ENCODE measurements at places on chromosomes 16 and 17.
A peak's percentile ranks its signal among the peaks of the same experiment; 100 is the strongest.

- DNase-seq = no peak
These were observed 143.3 kb upstream of the ANKFN1 start for GRCh38 chr17:56009795-56010651.

DNA sequence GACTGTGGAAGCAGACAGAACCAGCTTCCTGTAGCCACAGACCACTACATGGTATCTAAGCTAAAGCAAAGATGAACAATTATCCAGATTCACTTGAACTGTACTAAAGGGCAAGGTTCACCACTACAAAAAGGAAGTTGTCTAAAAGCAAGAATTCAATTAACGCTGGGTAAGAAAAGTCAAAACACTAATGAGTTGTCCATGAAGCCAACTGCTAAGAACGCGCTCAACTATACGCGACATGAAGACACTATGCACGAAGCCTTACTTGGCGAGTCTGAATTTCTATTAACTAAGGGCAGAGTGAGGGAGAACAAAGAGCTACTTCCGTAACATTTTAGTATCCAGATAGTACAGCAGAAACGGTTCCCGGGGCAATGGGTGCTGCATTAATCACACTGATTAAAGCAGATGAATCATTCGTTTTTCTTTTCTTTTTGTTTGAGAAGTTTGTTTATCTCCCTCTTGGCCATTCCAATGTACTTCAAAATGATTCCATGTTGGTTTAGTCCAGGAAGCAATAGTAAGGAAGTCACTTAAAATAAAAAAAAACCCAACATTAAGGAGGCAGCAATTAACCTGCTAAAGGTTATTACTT is 2.8 kb upstream of the RPS15A start:
- DNase-seq = no peak

DNA sequence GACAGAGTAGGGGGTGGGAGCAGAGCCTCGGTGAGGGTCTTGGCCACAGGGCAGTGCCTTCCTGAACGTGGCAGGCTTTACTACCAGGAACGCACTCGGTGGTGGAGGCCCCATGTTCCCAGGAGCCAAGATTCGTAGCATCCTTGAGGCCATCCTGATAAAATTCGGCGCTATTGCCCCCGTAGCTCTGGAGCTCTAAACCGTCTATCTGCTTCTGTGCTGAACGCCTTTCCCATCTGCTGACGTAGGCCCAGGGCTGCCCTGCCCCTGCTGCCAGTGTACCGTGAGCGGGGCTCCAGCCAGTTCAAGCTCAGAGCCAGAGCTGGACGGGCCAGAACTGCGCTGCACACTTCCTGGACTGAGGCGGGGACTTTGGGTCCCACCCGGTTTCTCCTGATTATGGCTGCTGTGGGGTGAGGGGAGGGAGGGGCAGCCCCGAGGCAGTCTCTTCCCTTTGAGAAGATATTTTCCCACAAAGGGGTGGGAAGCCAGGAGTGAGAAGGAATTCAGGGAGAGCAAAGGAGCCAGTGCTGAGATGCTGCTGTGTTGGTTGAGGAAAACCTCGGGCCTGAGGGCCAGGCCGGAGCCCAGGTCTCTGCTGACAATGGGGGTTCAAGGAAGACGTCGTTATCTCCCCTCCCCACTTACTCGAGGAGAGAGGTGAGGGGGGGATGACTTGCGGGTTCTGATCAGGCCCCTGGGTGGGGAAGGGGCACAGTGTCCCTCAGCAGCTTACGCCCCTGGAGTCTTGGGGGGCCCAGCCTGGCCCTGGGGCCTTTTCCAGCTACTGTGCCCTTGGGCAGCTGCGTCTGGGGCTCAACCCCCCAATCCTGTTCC is 29.4 kb downstream of the OR1D5 start:
- DNase-seq = peak; percentile 36

- DNase-seq = peak; percentile 94
These were observed at the start of gene EZH1 for GRCh38 chr17:42744806-42745617. Gene EZH1, minus strand, starts transcription at chr17:42745040. Its CDS starts 16,099 bp downstream, at chr17:42728941.

- no peak for DNase-seq
These were observed 36.6 kb downstream of the FAM20A start for GRCh38 chr17:68564415-68565111.

GRCh38 chr16:63183743-63184142 is 1147.5 kb upstream of the CDH8 start:
- DNase-seq = no peak

GRCh38 chr17:36069136-36069535 is 5.1 kb downstream of the CCL18 start:
- no peak for DNase-seq

GRCh38 chr17:68205808-68206720 is 41.8 kb upstream of the AMZ2 start:
- no peak for DNase-seq

DNA sequence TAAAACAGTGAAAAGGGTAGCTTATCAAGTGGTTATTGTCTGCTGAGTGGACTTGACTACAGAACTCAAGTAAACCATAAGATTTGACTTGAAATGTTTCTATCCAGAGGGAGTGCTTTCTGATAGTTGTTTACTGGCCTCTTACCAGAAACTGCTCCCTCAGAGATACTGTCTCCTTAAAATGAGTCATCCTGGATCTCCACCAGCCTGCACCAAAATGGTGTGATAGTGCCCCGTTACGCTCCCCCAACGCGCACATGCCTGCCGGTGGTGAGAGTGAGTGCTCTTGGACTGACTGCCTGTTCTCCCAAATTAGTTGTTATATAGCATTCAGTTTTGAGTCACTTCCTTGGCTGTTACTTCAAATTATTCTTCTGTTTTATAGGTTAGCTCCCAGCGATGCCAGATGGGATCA is 22.9 kb downstream of the PRCD start:
- no peak for DNase-seq

GRCh38 chr16:20307791-20308190 is 19.5 kb downstream of the GP2 start:
- no peak for DNase-seq

DNA sequence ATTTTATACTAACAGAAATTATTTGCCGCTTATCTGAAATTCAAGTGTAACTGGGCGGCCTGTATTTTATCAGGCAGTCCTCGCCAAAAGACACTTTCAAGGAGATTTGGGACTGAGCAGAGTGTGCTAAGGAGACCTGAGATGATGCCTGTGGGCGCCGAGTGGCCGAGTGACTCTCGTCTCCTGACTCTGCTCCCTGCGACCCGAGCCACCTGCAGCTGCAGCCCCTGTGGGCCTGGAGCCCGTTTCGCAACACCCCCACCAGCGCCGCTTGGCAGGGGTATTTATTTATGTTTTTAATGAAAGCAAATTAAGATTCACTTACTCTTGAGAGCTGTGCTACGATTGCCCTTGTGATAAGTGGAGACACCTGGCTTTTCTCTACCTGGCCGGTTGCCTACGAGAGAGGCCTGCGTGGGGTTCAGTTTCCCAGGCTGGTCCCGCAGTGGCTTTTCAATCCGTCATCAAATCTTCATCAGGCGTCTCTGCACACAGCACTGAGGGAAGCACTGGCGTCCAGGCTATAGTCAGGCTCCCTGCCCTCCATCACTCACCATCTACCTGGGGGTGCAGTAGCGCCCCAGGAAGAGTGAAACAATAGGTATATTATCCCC is 124.0 kb downstream of the SEC14L1 start:
- no peak for DNase-seq

DNA sequence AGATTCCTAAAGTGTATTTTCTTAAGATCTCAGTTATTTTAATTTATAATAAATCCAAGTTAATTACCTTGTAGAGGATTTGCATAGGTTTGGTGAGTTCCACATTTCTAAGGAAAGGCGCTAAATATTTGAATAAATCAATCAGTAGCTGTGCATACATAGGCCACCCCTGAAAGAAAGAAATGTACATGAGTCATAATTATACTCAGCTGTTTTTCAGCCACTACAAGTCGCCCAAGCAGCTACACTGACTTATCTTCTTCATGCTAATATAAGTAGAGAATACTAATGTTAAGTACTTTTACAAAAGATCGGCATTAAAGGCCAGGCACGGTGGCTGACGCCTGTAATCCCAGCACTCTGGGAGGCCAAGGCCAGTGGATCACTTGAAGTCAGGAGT is 14.9 kb downstream of the SETD6 start:
- no peak for DNase-seq

GRCh38 chr17:4902540-4902939 is 358 bp downstream of the CHRNE start:
- no peak for DNase-seq

GRCh38 chr17:32445971-32446370 is 1.7 kb downstream of the PSMD11 start:
- no peak for DNase-seq

DNA sequence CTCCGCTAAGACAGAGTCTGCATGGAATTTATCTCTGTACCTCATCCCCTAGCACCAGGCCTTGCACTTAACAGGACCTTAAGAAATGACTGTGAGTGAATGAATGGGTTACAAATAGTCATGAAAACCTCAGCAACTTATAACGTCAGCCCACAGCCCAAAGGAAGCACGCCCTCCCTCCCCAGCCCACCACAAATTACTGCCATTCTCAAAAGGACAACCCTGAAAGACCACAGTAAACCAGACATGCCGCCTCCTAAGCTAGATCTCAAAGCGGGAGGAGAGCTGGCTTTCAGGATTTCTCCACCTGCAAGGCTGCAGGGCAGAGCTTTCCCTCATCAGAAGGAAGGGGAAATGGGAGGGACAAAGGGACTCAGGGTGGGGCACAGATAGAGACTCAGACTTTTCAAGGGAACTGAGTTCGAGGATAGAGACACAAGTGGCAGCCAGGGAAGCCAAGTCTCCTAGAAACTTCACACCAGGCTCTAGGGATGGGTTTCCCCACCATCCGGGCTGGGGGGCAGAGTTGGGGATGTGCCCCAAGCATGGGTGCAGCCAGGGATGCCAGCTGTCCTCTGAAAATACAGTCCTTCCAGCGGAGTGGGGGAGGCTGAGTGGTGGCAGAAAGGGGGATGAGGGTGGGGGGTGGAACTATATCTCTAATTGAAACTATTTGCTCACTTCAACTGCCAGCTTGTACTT is 56.7 kb downstream of the PLXDC1 start:
- DNase-seq = no peak

- DNase-seq = peak; percentile 59
These were observed 7.5 kb upstream of the UMOD start for GRCh38 chr16:20359997-20360396.

DNA sequence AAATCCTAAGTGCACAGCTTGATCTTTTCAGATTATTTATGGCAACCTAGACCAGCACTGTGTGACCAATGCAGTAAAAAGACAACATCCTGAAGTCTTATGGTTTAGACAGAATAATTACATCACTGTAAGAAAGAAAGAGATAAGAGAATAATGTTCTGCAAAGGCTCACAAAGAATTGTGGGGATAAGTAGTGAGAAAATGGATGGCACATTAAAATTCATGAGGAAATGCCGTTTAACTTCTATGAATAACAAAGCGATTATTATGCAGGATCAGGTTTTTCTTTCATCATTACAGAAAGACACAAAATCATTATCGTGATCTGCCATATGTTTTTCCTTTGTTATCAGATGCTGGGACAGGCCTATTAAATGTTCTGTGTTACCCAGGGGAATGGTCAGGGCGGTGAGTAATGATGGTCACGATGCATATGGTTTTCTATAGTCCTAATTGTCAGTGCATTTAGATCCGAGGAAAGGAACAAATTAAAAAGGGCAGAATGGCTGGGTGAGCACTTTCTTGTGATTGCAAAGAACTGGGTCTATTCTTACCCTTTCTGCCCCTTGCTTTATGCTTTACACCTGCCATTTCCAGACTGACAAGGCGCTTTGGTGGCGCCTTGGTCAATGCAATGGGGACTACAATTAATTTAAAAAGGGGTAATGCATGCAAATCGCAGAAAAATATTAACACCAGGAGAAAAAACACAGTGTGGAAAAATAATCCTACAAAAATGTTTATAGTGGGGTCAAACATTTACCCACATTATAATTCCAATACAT is 18.1 kb upstream of the DHX40 start:
- DNase-seq = no peak

DNA sequence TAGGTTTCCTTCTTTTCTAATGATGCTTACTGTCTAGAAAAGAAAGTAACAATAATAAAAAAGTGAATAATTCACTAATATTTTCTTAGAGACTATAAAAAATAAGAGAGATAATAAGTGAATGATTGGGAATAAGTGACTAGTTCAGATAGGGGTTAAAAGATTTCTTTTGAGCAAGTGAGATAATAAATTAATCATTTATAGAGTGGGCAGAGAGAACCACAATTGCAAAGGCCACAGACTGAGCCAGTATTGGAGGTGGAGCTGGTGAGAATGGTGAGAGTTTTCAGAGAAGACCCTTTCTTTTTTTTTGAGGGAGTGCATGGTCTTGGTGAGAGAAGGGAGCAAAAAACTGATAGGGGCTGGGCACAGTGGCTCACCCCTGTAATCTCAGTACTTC is 159.1 kb upstream of the SALL1 start:
- no peak for DNase-seq

GRCh38 chr16:30782486-30783279 is 4.3 kb downstream of the ZNF629 start:
- DNase-seq = no peak

Data from H1 (cell line).